ENCODE measurements at places on chromosomes 7 and 10.

DNA sequence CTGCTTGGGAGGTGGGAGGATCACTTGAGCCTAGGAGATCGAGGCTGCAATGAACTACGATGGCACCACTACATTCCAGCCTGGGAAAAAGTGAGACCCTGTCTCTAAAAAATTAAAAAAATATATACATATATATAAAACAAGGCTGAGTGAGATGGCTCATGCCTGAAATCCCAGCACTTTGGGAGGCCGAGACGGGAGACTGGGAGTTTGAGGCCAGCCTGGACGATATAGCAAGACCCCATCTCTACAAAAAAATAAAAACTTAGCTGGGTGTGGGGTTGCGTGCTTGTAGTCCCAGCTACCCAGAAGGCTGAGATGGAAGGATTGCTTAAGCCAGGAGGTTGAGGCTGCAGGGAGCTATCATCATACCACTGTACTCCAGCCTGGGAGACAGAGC is 87.6 kb downstream of the CARD11 start:
- no peak for DNase-seq

- no peak for DNase-seq
Observed at GRCh38 chr10:100696477-100696901, 48.9 kb upstream of the PAX2 start.

DNA sequence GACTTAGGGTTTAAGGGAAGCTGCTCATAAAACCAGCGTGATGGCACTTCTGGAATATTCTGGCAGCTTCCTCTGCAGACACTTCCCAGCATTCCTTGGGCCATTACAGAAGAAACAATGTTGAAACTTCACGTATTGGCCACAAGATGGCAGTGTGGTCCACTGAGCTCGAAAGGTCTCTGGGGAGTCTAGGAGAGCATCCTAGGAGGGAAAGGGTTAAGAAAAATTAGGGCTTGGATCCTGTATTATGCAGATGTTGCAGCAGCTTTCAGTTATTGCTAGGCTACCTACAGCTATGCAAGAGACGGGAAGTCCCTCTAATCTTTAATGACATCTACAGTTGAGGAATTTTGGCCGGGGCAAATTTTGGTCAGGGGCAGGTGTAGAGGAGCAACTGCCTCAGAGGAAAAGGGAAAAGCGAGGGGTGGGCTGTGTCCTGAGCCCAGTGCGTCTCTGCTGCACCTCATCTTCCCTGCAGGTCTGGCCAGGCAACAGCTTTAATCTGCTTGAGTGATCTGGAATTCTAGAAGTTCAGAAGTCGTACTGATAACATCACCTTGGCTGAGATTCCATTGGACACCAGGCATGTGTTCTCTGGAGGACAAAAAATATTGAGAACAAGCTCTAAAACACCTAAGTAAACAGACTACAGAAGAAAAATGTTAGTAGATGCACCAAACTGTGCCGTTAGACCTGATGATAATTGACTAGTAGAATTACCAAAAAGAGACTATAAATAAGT is 220.8 kb upstream of the PRSS58 start:
- DNase-seq, result no peak

GRCh38 chr10:89481662-89482061 is 53.7 kb downstream of the SLC16A12 start:
- DNase-seq, result no peak

Data from stimulated activated CD4-positive, alpha-beta T cell treated with anti-CD3 and anti-CD28 coated beads, Interleukin-1b, Interleukin-23, amount 100 ng/mL, for 48 hours (primary cell).